ENCODE measurements at places on chromosomes 16 and 17. TPM values are rescaled to one million over a fixed set of nuclear protein-coding genes. Genes with fewer than 3 reads are reported as not detected.
A peak's percentile ranks its signal among the peaks of the same experiment; 100 is the strongest.

DNA sequence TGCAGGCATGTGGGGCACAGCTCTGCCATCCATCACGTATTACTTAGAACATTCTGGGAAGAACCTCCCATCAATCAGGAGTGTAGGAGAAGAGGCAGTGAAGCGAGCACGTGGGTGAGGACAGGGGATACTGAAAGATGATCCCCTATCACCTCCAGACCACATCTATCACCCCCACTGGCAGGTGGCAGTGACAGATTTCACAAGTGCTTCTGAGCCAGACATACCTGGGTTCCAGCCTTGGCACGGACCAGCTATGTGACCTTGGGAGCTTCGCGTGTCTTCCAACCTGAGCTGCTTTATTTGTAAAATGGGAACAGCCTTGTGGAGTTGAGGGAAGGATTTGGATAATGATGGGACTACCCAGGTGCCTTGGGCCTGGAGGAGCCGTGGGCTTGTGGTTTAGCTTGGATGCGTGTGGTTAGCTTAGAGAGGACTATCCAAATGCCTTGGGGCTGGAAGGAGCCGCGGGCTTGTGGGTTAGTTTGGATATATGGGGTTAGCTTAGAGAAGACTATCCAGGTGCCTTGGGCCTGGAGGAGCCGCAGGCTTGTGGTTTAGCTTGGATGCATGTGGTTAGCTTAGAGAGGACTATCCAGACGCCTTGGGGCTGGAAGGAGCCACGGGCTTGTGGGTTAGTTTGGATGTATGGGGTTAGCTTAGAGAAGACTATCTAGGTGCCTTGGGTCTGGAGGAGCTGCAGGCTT lies 206.4 kb downstream of the ENGASE start:
- DNase-seq, result no peak

The GNAO1 gene
- total RNA-seq, result 39.1 TPM

GRCh38 chr17:48641541-48642058 lies 15.4 kb upstream of the HOXB9 start:
- no peak for DNase-seq

The RHBDF1 gene
- total RNA-seq, result 39.7 TPM

- DNase-seq, result no peak
Observed at GRCh38 chr17:28788100-28788499, 44.3 kb downstream of the TRAF4 start.

- no peak for DNase-seq
Observed at GRCh38 chr17:49545806-49546545, 29.7 kb upstream of the NXPH3 start.

GRCh38 chr16:3364774-3365427 lies 9.2 kb downstream of the OR2C1 start:
- DNase-seq, result peak; percentile 95

DNA sequence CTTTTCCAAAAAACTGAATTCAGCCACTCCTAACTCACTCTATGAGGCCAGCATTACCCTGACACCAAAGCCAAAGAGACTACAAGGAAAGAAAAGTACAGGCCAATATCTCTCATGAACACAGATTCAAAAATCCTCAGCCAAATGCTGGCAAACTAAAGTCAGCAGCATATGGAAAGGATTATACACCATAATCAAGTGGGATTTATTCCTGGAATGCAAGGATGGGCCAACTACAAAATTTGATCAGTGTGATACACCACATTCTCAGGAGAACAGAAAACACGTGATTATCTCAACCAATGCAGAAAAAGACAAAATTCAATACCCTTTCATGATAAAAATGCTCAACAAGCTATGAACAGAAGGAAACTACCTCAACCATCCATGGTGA lies 7.7 kb upstream of the AATK start:
- no peak for DNase-seq

DNA sequence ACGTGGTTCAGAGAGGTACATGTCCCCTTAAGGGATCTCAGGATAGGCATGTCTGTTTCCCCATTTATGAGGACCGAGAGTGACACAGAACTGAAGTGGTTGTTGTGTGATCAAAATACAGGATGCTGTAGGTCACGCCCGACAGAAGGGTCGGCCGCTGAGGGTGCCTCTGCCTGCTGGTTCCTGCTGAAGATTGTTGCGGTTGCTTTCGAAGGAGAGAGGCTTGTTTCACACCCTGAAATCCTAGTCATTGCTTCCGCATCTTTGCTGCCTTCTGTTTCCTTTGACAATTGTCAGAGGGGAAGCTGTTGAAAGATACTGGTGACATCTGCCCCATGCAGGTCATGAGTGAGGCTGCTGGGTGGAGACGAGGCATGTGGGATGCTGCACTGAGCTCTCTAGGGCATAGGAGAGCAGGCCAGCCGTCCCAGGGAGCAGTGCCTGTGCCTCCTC lies 3.8 kb upstream of the NAT9 start:
- no peak for DNase-seq

DNA sequence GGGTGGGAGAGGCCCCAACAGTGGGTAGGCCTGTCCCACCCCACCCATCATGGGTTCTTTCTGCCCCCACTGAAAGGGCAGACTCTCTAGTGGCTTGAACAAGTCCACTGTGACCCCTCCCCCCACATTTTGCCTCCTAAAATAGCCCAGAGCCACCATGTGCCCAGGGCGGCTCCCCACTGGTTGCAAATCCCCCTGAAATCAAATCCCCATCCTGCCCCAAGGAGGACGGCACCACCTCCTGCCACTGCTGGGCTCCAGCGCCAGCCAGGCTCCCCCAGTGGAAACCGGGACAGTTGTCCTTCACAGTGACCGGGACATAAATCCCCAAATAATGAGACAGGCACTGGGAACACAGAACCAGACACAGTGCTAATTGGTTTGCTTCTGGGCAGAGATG lies 20.5 kb downstream of the ZNF385C start:
- no peak for DNase-seq

- no peak for DNase-seq
Observed at GRCh38 chr16:13756411-13757140, 163.4 kb upstream of the ERCC4 start.

GRCh38 chr17:77235370-77235941 lies 94.7 kb downstream of the SEC14L1 start:
- DNase-seq, result peak; percentile 89

DNA sequence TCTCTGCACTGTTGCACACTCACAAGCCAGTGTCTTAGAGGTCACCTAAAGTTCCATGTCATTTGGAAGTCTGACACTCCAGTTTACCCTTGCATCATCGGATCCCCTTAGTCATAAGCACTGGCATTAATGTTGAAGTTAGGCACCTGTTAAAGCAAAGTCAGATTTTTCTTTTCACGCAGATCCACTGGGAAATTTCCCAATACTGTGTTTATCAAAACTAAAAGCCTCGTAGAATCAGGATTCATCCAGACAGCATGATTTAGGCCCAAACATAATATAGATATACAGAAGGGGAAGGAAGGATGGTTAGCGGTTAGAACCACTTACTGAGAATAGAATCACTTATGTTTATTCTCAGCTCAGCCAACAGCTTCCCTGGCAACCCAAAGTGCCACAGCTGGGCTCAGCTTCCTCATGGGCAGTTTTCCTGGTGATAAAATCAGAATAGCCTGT lies 30.1 kb upstream of the HAPSTR1 start:
- no peak for DNase-seq

- no peak for DNase-seq
Observed at GRCh38 chr17:31476525-31477416, 85.3 kb downstream of the RAB11FIP4 start.

GRCh38 chr17:33014751-33015150 lies 23.1 kb downstream of the SPACA3 start:
- no peak for DNase-seq

GRCh38 chr17:78759203-78759968 lies 22.7 kb downstream of the CYTH1 start:
- DNase-seq, result peak; percentile 91

GRCh38 chr16:31006086-31006385 lies 4.4 kb downstream of the STX1B start:
- DNase-seq, result no peak

GRCh38 chr16:57603115-57604024 lies 25.1 kb upstream of the ADGRG1 start:
- no peak for DNase-seq

- no peak for DNase-seq
Observed at GRCh38 chr17:73588301-73588846, 55.9 kb downstream of the SDK2 start.

The MT4 gene
- not detected for total RNA-seq

GRCh38 chr17:75588596-75589011 lies 1.0 kb downstream of the MYO15B start:
- DNase-seq, result no peak

- DNase-seq, result no peak
Observed at GRCh38 chr17:68391561-68392268, 65.6 kb downstream of the WIPI1 start.

The ARMC5 gene
- total RNA-seq, result 6.4 TPM

The KRT9 gene
- total RNA-seq, result not detected

- DNase-seq, result no peak
Observed at GRCh38 chr17:81631482-81631881, 5.4 kb downstream of the NPLOC4 start.

DNA sequence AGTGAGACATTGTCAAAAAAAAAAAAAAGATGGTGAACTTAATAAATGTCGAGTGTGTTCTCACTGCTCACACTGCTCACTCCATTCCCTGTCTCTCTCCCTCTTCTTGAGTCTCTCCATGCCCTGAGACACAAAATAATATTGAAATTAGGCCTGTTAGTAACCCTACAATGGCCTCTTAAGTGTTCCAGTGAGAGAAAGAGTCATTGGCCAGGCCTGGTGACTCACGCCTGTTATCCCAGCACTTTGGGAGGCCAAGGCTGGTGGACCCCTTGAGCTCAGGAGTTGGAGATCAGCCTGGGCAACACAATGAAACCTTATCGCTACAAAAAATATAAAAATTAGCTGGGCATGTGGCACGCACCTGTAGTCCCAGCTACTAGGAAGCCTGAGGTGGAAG lies 16.2 kb upstream of the CSF3 start:
- no peak for DNase-seq

The C16orf92 gene
- not detected for total RNA-seq

- DNase-seq, result peak; percentile 70
Observed at GRCh38 chr17:57442401-57442823, 186.1 kb downstream of the MSI2 start.

DNA sequence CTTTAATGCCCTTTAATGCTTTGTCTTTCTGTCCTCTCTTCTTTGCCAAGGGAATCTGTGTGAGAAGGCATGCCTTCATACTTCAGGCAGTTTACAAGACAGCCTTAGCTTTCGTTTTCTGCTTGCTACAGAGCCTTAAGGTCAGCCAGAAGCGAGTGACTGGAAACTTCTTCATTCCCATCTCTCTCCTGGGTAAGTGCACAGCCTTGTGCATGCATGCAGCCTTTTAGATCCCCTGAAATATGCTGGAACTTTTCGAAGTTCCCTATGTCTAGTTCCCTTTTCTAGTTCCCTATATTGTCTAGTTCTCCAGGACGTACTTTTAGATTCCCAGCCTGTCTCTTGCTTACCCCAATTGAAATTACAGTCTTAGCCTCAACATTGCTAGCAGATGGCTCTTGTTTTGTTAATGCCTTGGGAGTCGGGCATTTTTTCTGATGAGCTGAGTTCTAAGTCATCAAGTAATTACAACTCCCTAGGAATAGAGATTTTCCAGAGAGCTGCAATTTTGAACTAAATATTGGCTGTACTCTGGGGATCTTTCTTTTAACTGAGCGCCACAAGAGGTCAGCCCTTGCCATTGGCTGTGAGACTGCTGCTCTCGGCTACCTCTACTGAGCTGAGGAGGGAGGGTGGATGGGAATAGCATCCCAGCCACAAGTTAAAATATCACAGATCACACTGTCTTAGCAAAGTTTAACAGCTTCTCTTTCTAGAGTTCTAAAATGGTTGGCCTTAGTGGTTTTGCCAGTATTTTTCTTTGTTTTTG lies 22.7 kb upstream of the PPM1D start:
- DNase-seq, result no peak

DNA sequence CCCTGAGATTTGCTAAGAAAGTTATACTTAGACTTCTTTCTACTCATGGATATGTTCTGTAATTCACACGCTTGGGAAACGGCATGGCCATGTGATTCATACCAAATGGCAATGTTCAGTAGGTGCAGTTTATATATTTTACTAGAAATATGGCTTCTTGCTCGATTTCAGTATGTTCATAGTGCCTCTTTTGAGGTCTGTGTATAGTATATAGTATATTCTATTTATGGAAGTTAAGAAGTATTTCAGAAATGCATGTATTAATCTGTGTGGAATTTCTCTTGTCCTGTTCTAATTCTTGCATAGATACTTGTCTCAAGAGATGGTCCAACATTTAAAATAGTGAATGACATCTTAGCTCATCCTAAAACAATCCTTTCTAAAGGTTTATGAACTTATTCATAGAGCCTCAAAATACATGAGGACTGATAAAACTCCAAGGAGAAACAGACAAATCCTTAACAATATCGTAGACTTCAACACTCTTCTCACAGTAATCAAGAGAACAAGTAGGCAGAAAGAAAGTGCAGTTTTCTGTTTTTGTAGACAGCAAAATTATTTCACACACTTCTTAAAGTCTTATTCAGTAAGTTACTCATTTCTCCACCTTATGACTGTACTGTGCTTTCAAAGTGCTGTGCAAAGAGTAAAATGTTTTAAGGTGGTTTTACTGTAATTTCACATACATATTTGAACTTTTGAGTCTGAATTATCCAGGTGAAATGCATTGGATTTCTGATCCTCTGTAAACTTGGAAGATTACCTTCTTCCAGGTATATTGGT lies 11.1 kb downstream of the BPTF start:
- no peak for DNase-seq

The ENO3 gene
- total RNA-seq, result 3.2 TPM

- DNase-seq, result no peak
Observed at GRCh38 chr17:7367918-7368598, 12.8 kb upstream of the TNK1 start.

The CBX1 gene
- 46.1 TPM for total RNA-seq

GRCh38 chr17:15892731-15893657 lies 51.9 kb upstream of the ADORA2B start:
- DNase-seq, result no peak

- no peak for DNase-seq
Observed at GRCh38 chr16:72657791-72658190, 390.1 kb downstream of the ZFHX3 start.

GRCh38 chr17:83137523-83137922 lies 58.1 kb downstream of the METRNL start:
- DNase-seq, result peak; percentile 51

DNA sequence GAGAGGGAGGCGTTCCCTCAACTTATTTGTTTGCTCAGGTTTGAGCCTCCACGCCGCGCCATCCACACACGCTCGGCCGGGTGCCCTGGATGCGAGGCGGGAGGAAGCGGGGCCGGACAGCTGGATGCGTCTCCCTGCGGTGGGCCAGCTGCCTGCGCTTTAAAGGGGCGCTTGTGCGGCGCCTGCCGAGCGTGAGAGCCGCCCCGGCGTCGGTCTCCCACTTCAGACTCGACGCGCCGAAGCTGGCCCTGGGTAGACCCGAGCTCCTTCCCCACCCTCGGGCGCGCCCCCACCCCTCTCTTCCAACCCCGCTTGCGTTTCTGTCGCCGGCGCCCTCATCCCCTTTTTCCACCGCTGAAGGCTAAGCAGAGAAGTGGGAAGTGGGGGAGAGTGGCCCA lies 527 bp upstream of the CHAD start:
- DNase-seq, result peak; percentile 75

Measured in posterior vena cava (tissue), 2 donors.